Hippocampal formation (tissue), 2 donors: ENCODE measurements at places on chromosomes 11 and 22.
A peak's percentile ranks its signal among the peaks of the same experiment; 100 is the strongest.

GRCh38 chr11:130151196-130151595 is 8.4 kb upstream of the ST14 start:
- no peak for DNase-seq

DNA sequence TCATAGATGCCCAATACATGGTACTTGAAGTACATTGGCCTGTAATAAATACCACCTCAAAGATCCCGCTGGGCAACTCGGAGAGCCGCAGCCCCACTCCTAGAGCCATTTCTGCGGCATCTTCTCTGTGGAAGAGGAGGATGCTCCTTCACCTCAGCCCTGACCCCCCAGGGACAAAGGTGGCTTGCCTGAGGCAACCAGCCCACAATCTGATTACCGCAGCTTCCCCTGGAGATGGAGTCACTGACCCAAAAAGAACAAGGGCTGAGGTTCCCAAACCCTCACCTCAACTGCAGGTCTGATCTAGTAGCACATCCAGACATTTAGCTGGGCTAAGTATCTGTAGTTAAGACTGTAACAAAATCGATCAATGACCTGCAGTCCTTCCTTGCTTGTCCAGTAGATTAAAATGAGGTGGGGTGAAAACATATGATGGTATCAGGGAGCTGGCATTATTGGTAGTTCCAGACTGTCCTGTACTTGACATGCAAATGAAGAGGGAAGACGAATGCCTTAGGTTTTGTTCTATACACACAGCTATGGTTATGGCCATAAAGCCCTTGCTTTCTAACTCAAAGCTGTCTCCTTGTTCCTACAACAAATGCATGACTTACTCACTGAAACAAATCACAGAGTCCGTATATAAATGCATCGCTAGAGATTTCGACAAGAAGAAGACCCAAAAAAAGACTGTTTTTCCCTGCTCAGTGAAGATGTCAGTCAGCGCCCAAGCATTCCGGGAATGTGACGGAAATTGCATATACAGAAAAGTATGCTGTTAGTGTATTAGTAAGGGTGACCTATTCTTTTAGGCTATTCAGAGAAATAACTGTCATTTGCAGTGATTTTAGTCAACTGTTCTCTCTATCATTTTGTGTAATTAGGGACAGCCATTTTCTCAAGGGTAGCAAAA is 33.7 kb downstream of the C11orf71 start:
- DNase-seq, result no peak

- no peak for DNase-seq
Observed at GRCh38 chr11:131612533-131612932, 242.1 kb downstream of the NTM start.

- DNase-seq, result no peak
Observed at GRCh38 chr11:17642980-17643379, 76.4 kb upstream of the MYOD1 start.

DNA sequence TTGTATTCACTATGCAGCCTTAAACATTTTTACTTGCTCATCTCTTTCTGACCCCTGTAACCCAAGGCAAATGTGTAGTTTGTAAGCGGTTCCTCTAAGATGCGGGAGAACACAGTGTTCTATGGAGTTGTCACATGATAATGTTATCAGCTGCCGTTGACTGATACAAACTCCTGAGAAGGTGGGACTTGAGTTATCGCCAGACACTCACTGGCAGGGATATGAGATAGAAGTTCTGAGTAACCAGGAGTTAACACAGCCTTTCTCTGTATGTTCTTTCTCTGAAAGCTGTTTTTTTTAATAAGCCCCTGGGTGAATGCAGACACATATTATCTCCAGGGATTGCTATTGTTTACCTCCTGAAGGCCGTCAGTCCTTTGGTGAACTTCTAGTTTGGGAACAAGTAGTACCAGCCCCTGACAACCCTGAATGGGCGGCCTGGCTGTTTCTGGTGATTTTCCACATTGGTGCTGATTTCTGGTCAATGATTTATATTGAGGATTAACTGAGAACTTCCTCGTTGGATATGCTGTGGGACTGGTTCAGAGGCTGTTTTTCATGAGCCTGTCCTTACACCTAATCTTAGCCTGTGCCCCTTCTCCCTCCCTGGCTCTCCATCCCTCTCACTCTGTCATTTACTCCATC is 155.3 kb upstream of the RASSF10 start:
- DNase-seq, result no peak

GRCh38 chr11:45928535-45929215 is 6.2 kb downstream of the LARGE2 start:
- DNase-seq, result no peak

- no peak for DNase-seq
Observed at GRCh38 chr11:32062540-32062939, 28.3 kb upstream of the RCN1 start.

- DNase-seq, result no peak
Observed at GRCh38 chr11:69383372-69384250, 89.7 kb downstream of the MYEOV start.

DNA sequence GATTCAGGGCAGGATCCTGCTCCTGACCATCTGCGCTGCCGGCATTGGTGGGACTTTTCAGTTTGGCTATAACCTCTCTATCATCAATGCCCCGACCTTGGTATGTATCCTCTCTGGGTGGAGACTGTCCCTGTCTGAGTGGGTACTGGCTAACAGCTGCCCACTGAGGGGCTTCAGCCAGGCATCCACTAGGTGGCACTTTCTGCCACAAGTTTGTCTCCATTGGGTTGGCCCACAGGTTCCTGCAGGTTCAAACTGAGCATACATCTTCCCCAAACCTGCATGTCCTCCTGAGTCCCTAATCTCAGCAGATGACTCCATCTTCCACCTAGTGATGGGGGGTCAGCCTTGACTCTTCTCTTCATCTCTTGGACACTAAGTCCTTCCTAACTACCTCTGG is 4.4 kb downstream of the SLC2A11 start:
- DNase-seq, result no peak

- peak; percentile 11 for DNase-seq
Observed at GRCh38 chr22:44765571-44766285, 13.4 kb downstream of the ARHGAP8 start.

GRCh38 chr11:13333456-13333957 is 55.9 kb downstream of the BMAL1 start:
- no peak for DNase-seq

DNA sequence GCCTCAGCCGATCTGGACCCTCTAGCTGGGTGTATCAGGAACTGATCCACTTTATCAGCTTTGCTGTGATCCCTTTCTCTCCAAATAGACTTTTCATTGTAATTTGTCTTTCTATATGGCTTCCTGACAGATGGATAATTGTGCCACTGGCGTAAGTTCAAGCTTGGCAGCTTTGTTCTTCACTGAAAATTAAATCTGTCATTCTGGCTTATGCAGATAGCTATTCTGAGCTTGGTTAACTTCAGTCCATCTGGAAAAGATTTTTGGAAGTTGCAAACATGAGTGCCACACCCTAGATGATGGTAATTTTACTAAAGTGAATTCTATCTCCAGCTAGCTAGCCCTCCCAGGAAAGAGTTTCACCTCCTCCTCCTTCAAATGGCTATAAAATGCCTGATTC is 8.1 kb downstream of the OR5A2 start:
- DNase-seq, result no peak

DNA sequence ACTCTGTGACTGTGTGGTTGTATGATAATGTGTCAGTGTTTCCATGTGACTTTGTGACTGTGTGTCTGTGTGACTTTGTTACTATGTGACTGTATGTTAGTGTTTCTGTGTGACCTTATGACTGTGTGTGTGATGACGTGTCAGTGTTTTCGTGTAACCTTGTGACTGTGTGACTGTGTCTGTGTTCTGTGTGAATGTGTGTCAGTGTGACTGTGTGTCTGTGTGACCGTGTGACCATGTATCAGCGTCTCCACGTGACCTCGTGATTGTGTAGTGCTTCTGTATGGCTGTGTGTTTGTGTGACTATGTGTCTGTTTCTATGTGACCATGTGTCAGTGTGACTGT is 9.5 kb upstream of the PKNOX2 start:
- no peak for DNase-seq

DNA sequence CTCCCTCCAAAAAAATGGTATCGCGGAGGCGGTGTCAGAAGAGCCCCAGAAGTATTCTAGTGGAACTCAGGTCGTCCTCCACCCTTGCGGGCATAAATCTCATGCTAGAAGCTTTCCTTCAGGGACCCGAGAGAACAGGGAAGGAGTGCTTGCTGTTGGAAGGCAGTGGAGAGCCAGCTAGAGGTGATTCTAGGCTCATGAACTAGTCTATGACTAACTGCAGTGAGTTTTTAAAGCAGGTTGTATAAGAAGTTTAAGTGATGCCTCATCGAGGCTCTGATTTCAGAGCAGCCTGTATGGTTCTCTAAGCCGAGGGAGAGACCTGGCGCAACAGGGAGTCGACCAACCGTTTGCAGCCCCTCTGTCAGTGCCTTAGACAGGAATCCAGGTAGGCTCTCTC is 85.7 kb downstream of the TBC1D22A start:
- DNase-seq, result no peak

GRCh38 chr22:49719046-49719445 is 108.6 kb downstream of the BRD1 start:
- DNase-seq, result no peak

DNA sequence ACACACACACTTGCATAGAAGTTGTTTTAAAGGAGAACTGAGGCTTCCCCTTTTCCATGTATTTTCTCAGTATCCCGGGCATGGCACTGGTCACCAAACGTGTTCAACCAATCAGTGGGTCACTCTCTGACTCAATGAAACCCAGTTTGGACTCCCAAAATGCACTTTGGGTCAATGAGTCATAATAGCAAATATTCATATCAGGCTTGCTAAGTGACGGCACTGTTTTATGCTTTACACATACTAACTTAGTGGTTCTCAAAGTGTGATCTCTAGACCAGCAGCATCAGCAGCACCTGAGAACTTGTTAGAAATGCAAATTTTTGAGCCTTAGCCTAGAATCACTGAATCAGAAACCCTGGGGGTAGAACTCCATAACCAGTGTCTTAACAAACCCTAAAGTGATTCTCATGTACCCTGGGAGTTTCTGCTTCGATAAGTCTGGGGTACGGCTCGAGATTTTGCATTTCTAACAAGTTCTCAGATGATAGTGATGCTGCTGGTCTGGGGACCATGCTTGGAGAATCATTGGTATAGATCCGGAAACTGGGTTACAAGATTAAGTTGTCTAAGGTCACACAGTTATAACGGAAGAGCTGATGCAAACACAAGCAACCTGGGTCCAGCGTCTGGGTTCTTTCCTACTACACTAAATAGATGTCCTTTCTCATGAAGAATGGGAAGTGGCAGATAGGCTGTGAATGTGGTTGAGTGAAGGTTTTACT is 35.6 kb downstream of the ETS1 start:
- DNase-seq, result no peak

DNA sequence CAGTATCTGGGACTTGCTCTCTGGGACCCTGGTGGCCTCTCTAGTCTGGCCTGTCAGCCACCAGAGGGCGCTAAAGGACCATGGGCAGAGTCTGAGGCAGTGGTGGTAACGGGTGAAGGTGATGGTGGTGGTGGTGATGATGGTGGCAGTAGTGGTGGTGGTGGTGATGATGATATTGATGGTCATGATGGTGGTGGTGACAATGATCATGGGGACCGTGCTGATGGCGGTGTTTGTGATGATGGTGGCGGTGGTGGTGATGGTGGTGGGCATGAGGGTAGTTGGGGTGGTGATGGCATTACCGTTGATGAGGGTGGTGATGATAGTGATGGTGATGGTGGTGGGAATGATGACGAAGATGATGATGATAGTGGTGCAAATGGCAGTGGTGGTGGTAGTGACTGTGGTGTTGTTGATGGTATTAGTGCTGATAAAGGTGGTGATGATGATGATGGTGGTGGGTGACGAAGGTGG is 16.0 kb downstream of the TRPM5 start:
- peak; percentile 55 for DNase-seq

DNA sequence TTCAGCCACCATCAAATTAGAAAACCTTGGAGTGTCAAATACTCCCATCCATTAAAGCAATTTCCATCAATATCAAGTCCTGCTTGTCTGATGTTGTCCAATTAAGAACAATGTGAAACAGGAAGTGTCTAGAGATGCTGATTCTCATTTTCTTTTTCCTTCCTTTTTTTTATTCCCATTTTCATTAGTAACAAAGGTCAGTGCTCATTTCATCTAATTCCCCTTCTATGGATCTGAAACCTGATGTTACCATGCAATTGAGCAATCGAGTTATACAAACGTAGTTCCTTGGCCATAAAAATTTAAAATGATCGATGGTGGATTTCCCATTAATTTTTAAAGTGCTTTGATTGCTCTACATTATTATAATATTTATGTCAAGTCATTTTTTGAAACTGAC is 330.6 kb upstream of the ZC3H12C start:
- DNase-seq, result no peak

GRCh38 chr11:132770829-132771530 is 761.3 kb downstream of the OPCML start:
- no peak for DNase-seq

GRCh38 chr11:28773606-28774005 is 665.4 kb downstream of the METTL15 start:
- no peak for DNase-seq

DNA sequence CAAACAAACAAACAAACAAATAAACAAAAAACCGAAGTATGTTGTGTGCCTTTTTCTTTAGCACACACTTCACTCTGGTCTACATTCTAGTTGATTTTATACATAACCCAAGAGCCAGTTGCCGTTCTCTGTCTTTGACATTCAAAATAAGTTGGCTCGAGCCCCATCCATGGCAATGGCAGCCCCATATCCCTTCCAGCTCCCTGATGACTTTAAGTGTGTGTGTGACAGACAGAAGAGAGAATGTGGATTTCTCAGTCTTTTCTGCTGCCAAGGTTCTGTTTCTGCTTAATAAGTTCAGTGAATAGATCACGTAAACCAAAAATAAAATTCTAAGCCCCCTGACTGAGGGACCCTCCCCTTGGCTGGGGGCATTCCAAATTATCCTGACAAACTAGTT is 100.6 kb upstream of the TENM4 start:
- DNase-seq, result no peak

DNA sequence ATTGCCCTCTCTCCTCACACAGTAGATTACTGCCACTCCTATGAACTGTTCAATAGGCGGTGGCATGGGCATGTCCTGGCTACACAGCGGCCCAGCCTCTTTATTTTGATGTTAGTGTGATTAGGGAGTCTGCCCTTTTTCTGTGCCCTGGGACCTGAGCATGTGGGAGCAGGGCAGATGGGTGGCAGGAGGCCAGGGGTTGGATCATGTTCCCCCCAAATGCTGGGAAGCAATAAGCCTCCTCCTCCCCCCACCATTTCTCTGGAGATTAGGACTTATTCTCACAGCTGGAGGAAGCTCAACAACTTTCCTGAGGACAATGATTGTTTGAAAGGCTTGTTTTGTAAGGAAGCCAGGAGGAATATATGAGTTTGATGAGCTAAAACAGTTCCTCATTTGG is 848 bp downstream of the HEPN1 start:
- DNase-seq, result no peak
